ENCODE measurements at places on chromosomes 5 and 9.
A peak's percentile ranks its signal among the peaks of the same experiment; 100 is the strongest.

DNA sequence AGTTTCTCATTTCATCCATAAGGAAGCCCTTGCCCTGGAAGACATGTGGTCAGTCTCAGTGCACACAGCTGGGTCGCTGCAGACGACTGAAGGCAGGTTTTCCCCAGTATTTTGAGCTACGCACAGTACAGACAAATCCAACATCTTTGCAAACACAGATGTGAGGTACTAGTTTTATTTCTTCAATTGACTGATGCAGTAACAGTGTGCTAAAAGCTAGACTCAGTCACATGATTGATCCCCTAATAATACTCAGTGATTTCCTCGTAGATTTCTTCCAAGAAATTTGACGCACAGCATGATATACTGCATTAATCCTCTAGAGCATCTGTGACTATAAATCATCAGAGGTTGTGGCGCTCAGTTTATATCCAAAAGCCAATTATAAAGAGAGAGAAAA lies 346.1 kb downstream of the DIRAS2 start:
- no peak for DNase-seq

DNA sequence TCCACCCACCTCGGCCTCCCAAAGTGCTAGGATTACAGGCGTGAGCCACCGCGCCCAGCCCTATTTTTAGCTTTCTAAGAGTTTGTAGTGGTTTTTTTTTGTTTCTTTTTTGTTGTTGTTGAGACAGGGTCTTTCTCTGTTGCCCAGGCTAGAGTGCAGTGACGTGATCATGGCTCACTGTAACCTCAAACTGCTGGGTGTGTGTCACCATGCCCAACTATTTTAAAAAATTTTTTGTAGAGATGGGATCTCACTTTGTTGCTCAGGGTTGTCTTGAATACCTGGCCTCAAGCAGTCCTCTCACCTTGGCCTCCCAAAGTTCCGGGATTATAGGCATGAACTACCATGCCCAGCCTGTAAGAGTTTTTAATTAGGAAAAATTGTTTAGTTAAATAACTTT lies 145.3 kb upstream of the SH3GL2 start:
- no peak for DNase-seq

GRCh38 chr5:53425687-53426511 lies 54.5 kb upstream of the FST start:
- DNase-seq = peak; percentile 65

DNA sequence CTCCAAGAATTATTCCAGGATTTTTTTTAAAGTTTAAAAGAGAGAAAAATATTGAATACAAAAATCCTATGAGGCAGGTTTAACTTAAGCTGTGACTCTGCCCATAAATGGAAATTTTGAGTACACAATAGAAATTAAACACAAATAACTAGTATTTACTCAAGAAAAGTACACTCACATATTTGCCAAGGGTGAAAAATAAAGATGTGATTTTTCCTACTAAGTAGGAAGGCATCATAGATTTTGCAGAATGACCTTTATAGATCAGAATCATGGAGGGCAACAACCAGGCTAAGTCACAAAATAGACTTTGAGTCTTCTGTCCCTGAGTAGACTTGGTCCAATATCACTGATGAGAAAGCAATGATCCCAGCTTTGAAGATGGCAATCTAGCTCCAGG lies 102.7 kb upstream of the SLC12A2 start:
- DNase-seq = no peak

Data from foreskin fibroblast (primary cell).